ENCODE measurements at places on chromosomes 3 and 15. TPM values are rescaled to one million over a fixed set of nuclear protein-coding genes. Genes with fewer than 3 reads are reported as not detected.

Gene DCBLD2
- total RNA-seq: 397 TPM

Gene RTP1
- total RNA-seq: not detected

Gene ILDR1
- total RNA-seq: not detected

Gene LXN
- total RNA-seq: 7.8 TPM

Gene PLD1
- total RNA-seq: 7.7 TPM

Gene SQOR
- total RNA-seq: 131 TPM

Gene MAGEL2
- total RNA-seq: not detected

Gene C3orf85
- not detected for total RNA-seq

Gene AADACL2
- not detected for total RNA-seq

Gene IL17RB
- total RNA-seq: not detected

Gene HGD
- total RNA-seq: not detected

Gene CNTN4
- not detected for total RNA-seq
